WTC11 (cell line): ENCODE measurements at places on chromosomes 6 and 20. TPM values are rescaled to one million over a fixed set of nuclear protein-coding genes. Genes with fewer than 3 reads are reported as not detected.

TP53TG5 gene
- total RNA-seq = 0.37 to 0.85 TPM in 2 of 3 replicates, not detected in the other

VGLL2 gene
- 0.11 TPM in 1 of 3 replicates, not detected in the others for total RNA-seq

TNF gene
- 0.23 to 0.46 TPM (median 0.31 TPM) in 3 replicates for total RNA-seq

KIF16B gene
- 7.5 to 7.9 TPM (median 7.6 TPM) in 3 replicates for total RNA-seq

NDRG3 gene
- 26.0 to 27.0 TPM (median 26.3 TPM) in 3 replicates for total RNA-seq

APOBEC2 gene
- not detected in 3 replicates for total RNA-seq

PACRG gene
- total RNA-seq = 0.44 TPM in 2 of 3 replicates, not detected in the other

RANBP9 gene
- 31.5 to 33.4 TPM (median 33.4 TPM) in 3 replicates for total RNA-seq

ATXN1 gene
- total RNA-seq = 7.5 to 8.8 TPM (median 8.1 TPM) in 3 replicates

HLA-DQA1 gene
- 0.22 to 0.92 TPM (median 0.62 TPM) in 3 replicates for total RNA-seq

EPB41L2 gene
- total RNA-seq = 101 to 106 TPM (median 106 TPM) in 3 replicates

DNA sequence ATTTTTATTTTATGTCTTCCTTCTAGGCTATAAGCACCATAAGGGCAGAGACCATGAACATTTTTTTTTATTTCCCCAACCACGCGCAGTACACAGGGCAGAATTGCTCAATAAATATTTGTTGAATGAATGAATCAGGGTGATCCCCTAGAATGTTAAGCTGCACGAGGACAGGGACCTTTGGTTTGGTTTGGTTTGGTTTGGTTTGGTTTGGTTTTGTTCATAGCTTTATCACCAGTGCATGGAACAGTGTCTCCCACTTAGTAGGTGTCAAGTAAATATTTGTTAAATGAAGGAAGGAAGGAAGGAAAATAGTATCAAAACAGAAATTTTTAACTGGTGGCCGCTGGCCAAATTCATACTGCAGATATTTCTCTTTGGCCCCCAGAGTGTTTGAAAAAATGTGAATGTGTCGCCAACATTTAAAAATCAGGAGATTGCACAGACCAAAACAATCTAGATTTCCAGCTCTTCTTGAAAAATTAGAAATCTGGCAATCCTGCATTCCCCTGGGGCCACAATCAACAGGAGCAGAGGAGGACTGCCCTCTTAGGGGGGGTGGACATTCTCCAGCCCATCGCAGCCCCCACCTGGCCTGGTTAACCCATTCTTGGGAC, 205.3 kb downstream of the EYA2 start:
- no peak for DNase-seq

DNA sequence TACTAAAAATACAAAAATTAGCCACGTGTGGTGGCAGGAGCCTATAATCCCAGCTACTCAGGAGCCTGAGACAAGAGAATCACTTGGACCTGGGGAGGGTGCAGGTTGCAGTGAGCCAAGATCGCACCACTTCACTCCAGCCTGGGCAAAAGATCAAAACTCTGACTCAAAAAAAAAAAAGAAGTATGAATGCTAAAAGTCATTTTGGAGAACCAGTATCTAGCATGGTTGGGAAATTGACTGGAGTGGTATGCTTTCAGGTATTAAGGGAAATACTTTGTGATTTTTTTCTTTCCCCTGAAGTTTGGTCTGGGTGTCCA, 30.1 kb downstream of the PCMT1 start:
- no peak for DNase-seq

GRCh38 chr20:63639093-63639975, 12.4 kb upstream of the GMEB2 start:
- no peak for DNase-seq

DNA sequence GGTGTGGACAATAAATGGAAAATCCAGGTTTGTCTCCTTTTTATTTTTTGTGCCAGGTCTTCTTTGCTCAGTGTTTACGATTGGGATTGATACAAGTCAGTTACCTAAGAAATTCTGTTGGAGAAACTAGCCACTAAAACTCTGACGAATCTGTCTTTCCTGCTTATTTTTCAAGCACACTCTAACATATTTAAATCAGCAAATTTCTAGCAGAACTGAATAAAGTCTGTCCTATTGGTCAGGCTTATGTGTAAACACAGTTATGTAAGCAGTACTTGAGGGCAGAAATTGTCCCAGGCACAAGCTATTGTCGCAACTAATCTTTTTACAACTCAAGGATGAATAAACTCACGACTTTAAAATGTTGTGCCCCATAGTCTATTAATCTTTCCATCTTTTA, 12.1 kb upstream of the EXOC2 start:
- no peak for DNase-seq

DNA sequence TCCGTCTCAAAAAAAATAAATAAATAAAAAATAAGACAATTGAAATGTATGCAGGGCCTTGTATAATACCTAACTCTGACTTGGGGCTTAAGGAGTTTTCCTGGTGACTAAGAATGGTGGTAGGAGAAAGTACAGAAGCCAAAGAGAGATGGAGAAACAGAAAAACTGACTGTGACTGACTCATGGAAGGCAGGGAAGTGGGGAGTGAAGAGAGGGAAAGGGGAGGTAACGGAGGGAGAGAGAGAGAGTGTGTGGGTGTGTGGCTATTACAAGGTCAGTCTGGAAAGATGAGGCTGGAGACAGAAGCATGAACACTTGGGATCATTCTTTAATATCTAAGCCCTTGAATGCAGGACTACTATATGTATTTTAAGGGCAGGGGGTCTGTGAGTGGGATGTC, 38.5 kb downstream of the SNRNP48 start:
- no peak for DNase-seq

- no peak for DNase-seq
Observed at GRCh38 chr6:53754330-53754729, 40.5 kb upstream of the LRRC1 start.

- no peak for DNase-seq
Observed at GRCh38 chr20:15033891-15034290, 696.5 kb upstream of the FLRT3 start.

GRCh38 chr6:51398064-51398705, 579.5 kb downstream of the TFAP2B start:
- no peak for DNase-seq

- DNase-seq = no peak
Observed at GRCh38 chr20:60064554-60065196, 106.5 kb downstream of the CDH26 start.

GRCh38 chr20:1942486-1943274, 47.5 kb downstream of the SIRPA start:
- DNase-seq = no peak

- no peak for DNase-seq
Observed at GRCh38 chr6:116265041-116265829, 11.4 kb upstream of the TSPYL4 start.

- DNase-seq = peak; percentile 32
Observed at GRCh38 chr20:63955281-63955826, 862 bp downstream of the UCKL1 start.

DNA sequence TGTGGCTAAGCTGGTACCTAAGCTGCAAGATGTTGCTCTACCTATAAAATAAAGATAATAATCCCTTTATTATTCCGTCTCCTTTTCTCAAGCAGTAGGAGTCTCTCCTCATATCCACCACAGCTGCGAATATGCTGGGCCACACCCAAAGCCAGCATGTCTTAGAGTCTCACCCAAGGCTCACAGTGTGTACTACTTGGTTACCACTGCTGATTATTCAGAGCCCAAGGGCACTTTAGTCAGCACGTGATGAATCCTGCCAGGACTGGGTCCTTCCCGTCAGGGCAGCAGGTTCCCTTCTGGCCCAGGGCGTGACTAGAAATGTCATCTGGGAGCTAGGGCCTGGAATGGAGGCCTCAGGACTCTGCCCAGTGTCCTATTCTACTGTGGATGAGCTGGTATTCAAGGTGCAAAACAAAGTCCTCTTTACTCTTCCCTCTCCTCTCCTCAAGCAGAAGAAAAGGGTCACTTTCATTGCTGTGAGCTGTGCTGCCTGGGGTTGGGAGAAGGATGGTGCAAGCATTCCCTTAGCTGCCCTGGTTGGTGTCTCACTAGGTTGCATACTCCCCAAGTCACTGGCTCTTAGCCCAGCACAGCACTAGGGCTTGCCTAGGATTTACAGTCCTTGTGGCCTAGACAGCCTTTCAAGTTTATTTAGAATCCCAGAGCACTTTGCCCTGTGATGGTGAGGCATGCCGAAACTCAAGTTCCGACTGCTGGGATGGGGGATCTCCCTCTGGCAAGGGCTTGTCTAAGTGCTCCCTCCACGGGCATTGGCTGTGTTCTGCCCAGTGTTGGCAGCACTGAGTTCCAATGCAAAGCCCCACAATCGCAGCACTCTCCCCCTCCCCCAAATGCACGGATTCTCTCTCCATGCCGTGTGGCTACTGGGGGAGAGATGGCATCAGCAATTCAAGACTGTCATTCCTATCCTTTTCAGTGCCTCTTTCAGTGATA, 320.2 kb downstream of the BTBD9 start:
- peak; percentile 27 for DNase-seq

GRCh38 chr20:11844691-11845090, 73.0 kb upstream of the BTBD3 start:
- no peak for DNase-seq

DNA sequence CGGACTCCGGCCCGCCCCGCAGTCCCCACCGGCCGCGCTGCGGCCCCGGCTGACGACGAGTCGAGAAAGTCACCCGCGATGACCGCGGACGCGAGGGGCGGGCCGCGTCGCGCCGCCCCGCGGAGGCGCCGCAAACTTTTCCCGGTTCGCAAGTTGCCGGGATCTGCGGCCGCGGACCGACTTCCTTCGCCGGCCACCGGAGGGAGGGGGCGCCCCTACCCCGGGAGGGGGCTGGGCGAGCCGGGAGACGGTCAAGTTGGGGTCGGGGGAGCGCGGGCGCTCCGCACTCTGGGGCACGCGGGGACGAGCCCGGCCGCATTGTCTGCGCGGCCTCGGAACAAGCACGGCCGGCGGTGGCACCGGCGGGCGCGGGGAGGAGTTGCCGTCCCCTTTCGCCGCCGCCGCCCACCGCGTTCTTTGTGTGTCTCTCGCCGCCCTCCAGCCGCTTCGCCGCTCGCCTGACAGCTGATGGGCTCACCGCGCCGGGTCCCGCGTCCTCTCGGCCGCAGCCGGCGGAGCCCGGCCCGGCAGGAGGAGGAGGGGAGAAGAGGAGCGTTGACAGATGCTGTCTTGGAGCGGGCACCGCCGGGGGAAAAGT, 131.6 kb downstream of the OGFRL1 start:
- DNase-seq = no peak

DNA sequence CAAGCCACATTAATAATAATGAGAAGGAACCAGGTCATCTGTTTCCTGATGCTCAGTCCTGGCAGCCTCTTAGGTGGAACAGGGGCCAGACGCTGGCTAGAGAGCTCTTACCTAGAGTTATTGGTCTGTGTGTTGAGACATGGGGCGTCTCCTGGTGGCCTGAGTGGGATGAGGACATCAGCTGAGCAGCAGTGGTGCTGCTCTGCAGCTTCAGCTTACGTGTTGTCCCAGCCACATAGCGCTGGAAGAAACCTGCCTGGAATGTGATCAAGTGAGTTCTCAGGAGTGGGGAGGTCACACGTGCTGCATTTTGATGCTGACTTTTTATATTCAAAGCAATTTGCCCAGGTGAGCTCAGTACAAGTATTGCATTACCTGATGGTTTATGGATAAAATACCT, 355.4 kb downstream of the CDH26 start:
- DNase-seq = no peak

DNA sequence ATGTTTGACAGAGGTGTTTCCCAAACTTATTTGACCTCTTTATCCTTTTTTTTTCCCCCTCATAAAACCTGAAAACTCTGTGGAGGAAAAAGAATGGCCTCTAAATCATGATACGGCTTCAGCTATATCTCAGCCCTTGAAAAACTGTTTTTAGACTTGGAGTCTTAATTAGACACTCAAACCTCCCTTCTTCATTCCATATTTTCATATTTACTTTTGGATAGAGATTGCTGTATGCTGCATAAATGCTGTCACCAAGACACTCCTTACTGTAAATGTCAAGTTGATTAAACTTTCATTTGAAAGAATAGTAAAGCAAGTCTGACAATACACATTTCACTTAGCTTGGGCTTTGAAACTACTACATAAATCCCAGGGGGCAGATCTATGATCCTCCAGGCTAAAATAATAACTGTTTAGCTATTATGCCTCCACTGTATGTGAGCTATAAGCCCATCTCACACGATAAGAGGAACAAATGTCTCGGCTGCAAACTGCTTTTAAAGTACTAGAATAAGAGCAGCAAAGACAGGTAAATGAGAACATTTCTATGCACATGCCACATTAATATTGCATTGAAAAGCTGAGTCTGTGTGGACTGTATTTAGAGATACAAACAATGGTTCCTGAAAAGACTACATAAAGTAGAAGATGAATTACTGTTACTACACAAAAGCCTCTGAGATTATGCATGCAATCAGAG, 141.3 kb upstream of the HMGN3 start:
- no peak for DNase-seq

DNA sequence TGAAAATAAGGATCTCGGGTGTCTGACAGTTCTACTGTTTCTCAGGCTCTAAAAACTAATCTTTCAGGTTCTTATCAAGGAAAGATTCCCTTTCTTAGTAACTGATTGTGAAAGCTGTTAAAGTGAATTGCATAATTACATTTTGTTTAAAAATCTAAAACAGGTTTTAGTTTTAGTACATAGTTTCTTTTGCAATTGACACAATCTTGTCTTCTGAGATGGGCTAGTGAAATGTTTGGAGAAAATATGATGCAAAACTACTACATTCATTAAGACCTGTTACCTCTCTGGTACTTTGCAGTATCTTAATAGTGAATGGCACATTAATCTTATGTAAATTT, 298.4 kb downstream of the UTRN start:
- no peak for DNase-seq

- no peak for DNase-seq
Observed at GRCh38 chr6:137791281-137792159, 75.5 kb upstream of the TNFAIP3 start.

GRCh38 chr6:25155211-25155610, 124.0 kb upstream of the CARMIL1 start:
- DNase-seq = no peak

GRCh38 chr6:12233693-12234571, 56.2 kb upstream of the EDN1 start:
- DNase-seq = no peak

- no peak for DNase-seq
Observed at GRCh38 chr20:33279261-33279910, 3.6 kb upstream of the BPIFB1 start.

GRCh38 chr6:7234547-7234946, 78.5 kb downstream of the SSR1 start:
- DNase-seq = no peak

- no peak for DNase-seq
Observed at GRCh38 chr20:45581702-45582101, 2.6 kb upstream of the WFDC8 start.

DNA sequence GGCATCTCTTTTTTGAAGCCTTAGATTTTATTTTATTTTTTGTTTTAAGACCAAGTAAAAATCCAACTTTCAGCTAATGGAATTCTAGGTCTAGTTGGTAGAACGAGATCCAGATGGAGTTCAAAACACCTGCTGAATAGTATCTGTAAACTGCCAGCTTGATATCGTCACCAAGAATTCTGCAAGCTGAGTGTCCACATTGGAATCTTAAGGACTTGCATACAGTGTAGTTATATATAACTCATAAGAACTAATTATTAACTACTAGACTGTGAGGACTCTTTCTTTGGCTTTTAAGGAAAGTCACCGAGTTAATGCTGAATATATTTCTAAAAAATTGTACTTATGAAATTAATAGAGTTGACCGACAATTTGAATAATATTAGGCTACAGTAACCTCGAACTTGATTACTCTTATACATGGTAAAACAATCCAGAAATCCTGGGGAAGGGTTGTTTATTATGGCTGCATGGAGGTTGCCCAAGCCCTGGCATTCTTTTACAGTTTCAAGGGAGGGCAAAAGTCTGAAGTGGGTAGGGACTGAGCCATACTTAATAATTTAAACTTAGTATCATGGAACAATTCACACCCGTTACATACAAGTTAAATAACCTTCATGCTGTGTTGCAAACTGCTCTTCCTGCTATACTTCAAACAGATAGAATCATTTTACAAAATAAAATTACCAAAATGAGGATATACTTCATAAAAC, 553.9 kb downstream of the PTPRT start:
- DNase-seq = no peak

- DNase-seq = no peak
Observed at GRCh38 chr6:15948930-15949900, 179.7 kb upstream of the MYLIP start.
